ENCODE measurements at places on chromosomes 7 and 10.

DNA sequence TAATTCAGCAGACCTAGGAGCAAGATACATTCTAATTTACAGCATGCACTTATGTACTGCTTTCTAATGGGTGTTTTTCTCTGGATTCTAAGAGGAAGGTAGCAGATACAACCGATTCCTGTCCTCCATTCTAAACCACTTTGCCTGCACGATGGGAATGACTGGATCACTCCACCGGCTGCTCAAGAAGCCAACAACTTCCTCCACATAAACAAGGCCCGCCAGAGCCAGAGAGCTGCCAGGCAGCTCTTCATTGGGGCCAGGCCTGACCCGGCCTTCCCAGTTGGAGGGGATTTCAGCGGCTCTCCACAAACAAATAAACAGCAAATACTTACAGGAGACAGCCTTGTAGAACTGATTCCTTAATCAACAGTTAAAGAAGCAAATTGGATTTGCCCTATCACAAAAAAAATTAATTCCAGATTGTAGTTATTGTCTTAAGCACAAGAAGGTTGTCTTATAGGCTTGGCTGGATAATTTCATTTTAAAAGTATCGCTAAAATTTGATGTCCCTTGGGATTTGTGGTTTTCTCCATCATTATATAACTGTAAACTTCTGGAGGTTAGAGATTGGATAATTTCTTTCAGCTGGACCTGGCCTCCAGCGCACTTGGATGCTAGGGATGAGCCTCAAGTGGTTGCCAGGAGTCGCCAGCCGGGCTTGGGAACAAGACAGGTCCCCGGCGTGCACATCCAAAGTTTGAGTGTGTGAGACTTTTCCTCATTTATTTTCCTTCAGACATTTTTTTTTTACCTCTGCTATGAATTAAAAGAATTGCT lies 20.9 kb downstream of the EBF3 start:
- no peak for DNase-seq

DNA sequence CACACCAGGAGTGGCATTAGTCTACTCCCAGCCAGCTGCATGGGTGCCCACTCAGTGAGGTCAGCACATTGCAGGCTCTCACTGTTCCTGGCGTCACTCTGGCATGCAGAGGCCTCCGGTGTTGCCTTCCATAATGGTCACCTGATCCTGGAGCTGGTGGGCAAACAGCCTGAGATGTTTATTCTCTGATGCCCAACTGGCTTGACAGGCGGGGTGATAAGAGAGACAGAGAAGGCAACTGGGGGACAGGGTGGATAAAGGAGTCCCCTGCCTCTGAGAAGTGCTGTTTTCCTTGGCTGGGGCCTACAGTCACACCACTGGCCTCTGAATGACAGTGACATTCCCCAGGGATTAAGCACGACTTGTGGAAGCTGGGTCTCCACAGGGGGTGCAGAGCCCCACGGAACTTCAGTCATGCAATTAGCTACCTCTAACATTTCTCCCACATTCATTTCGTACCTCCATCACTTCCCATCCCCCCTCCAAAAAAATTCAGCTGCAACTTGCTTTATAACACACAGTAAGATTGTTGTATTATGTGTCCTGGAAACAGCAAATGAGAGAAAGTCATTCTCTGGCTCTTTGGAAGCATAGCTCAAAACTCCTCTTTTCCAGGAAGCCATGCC lies 7.1 kb upstream of the RBM20 start:
- DNase-seq: no peak

- DNase-seq: no peak
These were observed 3.1 kb downstream of the NRP1 start for GRCh38 chr10:33331379-33331694.

GRCh38 chr7:143265017-143265693 lies 1.9 kb downstream of the GSTK1 start:
- no peak for DNase-seq

GRCh38 chr10:23338886-23339285 lies 5.7 kb downstream of the C10orf67 start:
- no peak for DNase-seq

- DNase-seq: no peak
These were observed 517 bp downstream of the SRGN start for GRCh38 chr10:69088471-69088769.

- DNase-seq: no peak
These were observed 25.3 kb downstream of the FRMPD2 start for GRCh38 chr10:48249004-48249762.

- no peak for DNase-seq
These were observed 108.7 kb downstream of the DIP2C start for GRCh38 chr10:580778-581177.

- DNase-seq: no peak
These were observed 4.3 kb downstream of the EN2 start for GRCh38 chr7:155462163-155462735.

DNA sequence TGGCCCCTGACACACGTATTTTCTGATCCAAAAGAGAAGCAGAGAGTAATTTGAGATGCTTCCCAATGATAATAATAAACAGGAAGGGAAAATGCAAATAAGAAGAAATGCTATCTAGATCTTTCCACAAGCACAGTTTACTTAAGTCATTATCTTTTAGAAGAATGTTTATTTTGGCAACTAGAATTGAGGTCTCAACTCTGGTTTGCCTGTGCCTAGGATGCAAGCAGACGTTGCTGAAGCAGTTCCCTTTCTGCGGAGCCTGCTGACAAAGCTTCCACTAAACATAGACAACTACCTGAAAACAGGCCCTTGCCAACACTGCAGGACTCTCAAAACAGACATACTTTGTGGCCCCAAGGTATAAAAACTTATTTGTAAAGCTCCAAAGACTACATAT lies 315.8 kb upstream of the POM121L12 start:
- DNase-seq: no peak

DNA sequence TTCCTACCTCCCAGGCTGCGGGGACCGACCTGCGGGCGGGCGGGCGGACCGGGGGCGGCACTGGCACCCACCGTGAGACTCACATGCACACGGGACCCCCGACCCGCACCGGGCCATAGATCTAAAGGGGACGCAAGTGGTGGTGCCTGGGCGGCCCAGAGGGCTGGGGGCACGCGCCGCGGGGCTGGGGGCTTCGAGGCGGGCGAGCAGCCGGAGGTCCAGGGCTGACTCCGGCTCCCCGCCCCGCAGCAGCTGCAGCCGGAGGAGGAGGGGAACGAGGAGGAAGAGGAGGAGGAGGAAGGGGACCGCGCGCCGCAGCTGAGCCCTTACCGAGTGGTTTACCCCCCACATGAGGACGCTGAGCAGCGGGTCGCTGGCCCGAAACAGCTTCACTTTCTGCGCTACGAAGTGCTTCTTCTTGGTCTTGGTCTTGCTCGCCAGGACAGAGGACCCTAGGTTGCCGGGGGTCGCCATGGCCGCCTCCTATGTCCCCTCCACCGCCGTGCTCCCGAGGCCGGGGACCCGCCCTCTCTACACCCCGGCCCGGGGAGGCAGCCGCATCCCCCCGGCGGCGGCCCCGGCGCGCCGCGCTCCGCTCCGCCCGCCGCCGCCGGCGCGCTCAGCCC lies 412 bp downstream of the PIP4K2A start:
- DNase-seq: no peak

GRCh38 chr10:70493660-70494234 lies 15.2 kb downstream of the PALD1 start:
- no peak for DNase-seq

- DNase-seq: no peak
These were observed 29.9 kb upstream of the ZMIZ1 start for GRCh38 chr10:79038841-79039201.

DNA sequence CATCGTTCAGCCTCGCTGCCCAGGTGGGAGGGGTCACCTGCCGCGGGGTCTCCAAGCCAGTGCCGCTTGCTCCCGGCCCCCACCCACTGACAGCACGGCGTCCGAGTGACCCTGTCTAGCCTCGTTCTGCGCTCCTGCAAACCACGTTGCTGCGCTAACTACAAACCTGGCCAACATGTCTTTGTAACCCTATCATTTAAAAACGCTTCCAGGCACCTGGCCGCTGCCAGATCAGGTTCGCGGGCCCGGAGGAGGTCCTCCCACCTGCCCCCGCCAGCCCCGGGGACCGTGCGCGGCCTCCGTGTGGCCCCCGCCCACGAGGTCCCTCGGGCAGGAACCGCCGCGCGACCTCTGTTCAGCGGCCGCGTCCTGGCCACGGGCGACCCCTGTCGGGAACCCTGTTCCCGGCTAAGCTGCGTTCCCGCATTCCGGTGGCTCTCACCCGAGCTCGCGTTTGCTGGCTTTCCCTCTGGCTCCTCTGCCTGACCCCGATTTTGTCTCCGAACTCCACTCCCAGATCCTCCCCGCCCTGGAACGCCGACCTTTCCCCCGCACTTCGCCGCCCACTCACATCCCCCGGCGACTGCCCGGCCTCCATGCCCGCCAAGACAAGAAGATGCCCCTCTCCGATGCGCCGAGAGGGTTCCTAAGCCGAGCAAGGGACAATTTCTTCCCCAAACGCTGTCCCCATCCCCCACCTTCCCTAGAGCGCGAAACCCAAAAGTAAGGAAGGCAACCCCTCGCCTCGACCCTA lies 2.4 kb downstream of the SFMBT2 start:
- DNase-seq: peak; percentile 72

GRCh38 chr10:130961506-130962239 lies 349.8 kb downstream of the TCERG1L start:
- no peak for DNase-seq

GRCh38 chr7:157499121-157499834 lies 162.5 kb downstream of the DNAJB6 start:
- DNase-seq: no peak

DNA sequence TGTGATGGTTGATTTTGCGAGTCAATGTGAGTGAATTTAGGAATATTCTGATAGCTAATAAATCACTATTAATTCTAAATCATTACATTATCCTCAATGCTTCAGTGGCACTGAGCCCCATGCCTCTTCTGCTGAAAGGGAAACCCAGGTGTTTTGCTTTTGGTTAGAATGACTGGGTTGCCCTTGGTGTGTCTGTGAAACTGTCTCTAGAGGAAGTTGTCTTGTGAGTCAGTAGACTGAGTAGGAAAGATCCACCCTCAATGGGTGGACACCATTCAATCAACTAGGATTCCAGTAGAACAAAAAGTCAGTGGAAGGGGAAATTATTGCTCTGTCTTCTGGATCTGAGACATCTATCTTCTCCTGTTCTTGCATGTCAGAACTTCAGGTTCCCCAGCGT lies 472.4 kb downstream of the ANKRD7 start:
- DNase-seq: no peak

- no peak for DNase-seq
These were observed 22.0 kb upstream of the BTRC start for GRCh38 chr10:101331956-101332355.

DNA sequence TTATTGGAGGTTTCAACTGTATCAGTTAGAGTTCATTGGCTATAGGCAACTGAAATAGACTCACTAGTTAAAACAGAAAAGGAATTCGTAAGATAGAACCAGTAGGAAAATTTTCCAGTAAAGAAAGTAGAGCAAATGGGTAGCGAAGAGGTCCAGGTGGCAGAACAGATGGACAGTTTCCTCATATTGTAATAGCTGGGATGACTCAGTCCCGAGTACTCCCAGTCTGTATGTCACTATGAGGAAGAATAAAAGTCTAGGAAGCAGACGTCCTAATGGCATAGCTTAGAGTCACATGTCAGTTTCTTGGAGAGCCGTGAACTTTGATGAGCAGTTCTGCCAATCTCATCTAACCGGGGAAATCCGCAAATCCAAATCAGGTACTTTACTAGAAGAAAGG lies 95.3 kb downstream of the RNF32 start:
- no peak for DNase-seq

GRCh38 chr10:126804396-126804795 lies 100.8 kb upstream of the DOCK1 start:
- no peak for DNase-seq

GRCh38 chr7:139658908-139659675 lies 118.7 kb downstream of the HIPK2 start:
- peak; percentile 66 for DNase-seq

DNA sequence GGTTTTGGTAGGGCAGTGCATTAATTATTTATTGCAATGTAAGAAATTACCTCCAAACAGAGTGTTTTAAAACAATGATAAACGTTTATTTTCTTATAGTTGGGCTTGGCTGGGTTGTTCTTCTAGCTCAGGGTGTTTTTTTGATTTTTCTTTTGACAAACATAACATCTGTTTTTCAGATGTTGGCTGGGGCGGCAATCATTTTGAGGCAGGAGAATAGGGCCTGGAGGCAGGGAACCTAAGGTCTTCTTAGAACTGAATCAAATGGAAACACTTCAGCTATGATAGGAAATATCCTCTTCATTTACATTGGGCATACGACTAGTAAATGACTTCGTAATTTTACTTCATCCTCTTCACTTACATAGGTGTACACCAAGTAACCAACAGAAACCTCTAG lies 47.4 kb upstream of the NAMPT start:
- DNase-seq: no peak
